ENCODE measurements at places on chromosomes 6 and 20.

DNA sequence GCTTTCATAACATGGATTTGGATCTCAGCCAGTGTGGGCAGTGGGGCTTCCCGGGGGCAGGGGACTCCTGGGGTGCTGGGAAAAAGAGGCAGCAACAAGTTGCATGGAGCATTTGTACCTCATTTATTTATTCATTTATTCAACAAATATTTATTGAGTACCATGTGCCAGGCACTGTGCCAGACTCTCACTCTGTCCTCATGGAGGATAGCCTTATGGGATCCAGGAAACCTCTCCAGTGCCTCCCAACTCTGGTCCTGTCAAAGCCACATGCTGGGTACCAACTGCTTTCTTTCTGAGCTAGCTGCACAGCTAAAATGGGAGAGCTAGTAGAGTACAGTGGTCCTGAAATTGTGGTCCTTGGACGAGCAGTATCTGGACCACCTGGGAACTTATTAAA is 87.8 kb upstream of the EPB41L1 start:
- DNase-seq, result no peak

- DNase-seq, result no peak
Observed at GRCh38 chr20:18380908-18381529, 85.8 kb downstream of the DZANK1 start.

- no peak for DNase-seq
Observed at GRCh38 chr6:137846772-137847313, 20.2 kb upstream of the TNFAIP3 start.

- DNase-seq, result no peak
Observed at GRCh38 chr20:64242003-64242796, 13.3 kb upstream of the PCMTD2 start.

DNA sequence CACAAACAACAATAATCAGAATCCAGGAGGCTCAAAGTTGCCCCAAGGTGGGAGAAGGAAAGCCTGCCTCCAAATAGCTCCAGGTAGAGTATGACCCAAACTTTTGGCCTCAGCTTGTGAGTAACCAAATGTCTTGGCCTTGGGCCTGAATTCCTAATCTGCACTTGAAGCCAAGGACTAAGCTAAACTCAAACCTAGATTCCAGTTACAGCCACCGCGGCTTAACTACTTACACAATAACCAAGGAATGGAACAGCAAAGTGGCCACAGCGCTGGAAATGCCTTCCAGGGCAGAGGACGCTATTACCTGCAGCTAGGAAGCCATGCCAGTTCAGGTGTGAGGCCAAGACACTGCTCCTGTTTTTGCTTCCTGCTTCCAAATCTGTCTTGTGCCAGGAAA is 4.6 kb downstream of the NINL start:
- DNase-seq, result no peak

GRCh38 chr6:46042355-46042999 is 26.8 kb upstream of the CLIC5 start:
- DNase-seq, result no peak

- DNase-seq, result no peak
Observed at GRCh38 chr6:4901386-4902061, 102.3 kb downstream of the RPP40 start.

DNA sequence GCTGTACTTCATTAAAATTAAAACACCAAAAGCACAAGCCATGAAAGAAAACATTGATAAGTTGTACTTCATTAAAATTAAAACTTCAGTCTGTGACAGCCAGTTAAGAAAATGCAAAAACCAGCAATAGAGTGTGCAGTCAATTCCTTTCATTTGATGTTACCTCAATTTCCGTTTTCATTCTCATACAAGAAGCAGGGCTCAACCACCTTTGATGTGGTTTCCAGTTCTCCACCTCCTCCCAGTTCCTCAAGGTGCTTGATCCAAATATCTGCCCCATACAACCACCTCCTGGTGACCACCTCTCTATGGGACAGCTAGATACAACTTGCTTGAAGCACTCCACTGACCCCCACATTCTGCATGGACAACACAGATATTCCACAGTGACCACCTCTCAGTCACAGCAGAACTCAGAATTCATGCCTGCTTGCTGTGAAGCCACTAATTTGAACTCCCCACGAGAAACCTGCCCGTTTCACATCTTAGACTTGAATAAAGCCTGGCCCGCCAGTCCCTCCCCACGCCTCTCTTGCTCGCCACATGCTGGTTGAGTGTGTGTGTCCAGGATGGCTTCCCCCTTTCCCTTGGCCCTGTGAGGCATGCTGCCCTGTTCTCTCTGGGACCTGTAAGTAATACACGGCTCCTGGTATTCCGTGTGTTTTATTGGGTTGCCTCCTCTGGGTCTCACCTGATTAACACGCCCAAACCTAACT is 66.1 kb downstream of the FAM50B start:
- no peak for DNase-seq

- DNase-seq, result no peak
Observed at GRCh38 chr6:128068119-128068479, 167.2 kb upstream of the THEMIS start.

DNA sequence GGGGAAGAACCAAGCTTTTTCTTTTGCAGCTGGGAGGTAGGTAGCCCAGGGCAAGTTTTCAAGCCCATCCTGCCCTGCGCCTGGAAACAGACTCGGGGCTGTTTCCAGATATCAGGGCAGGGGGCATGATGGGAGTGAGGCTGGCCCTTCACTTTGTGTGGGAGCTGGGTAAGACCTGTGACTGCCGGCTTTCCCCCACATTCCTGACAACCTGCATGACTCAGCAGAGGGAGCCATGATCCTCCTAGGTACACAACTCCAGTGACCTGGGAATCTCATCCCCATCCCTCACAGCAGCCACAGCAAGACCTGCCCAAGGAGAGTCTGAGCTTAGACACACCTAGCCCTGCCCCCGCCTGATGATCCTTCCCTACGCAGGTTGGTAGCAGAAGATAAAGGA is 280.8 kb downstream of the SOX4 start:
- no peak for DNase-seq

DNA sequence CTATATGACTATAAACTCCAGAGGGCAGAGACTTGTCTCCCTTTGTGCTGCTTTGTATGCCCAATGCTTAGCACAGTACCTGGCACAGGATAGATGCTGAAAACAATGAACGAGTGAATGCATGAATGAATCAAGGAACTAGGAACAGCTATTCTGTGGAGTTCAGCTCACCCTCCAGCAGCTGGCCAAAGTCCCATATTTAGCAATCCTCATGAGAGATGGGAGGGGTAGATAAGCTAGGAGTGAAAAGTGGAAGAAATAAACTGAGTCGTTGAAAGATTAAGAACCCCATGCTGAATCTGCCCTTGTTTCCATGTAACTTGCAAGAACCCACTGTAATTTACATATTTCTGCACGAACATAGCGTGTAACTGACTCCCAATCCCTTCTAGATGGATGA is 106.5 kb downstream of the MAFB start:
- DNase-seq, result no peak

- no peak for DNase-seq
Observed at GRCh38 chr6:167552961-167553735, 228.3 kb downstream of the TTLL2 start.

- no peak for DNase-seq
Observed at GRCh38 chr20:24777746-24778145, 171.3 kb upstream of the CST7 start.

DNA sequence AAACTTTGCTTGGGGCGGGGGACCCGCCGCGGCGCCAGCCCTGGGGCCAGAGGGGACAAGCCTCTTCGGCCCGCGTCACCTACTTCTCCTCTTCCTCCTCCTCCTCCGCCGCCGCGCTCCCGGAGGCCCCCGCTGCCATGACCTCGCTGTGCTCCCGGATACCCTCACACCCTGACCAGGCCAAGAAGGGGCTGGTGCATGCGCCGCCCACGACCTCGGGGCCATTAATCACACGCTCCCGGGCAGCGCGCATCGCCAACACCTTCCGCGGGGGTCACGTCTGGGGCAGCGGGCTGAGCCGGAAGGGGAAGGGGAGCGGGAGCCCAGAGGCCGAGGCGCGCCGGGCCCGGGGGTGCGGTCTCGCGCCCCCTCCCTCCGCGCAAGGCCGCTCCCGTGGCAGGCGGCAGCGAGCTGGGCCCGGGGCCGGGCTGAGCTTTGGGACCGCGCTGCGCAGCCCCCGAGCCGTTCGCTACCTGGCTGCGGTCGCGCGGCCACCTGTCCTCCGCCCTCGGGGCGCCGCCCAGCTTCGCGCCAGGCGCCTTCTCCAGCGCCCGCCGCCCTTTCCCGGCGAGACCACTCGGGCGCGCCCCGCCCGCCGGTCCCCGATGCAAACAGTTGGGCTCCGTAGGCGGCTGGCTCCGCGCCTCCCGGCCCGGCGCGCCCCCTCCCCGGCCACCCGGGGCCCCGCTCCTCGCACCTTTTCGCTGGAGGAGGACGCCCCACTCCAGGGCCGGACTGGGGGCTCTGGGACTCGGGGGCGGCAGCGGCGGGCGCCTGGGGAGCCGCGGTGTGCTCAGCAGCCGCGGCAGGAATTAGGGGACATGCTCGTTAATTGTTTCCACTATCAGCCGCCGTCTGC is 575 bp upstream of the CNR1 start:
- no peak for DNase-seq

GRCh38 chr6:121571455-121571854 is 136.0 kb downstream of the GJA1 start:
- no peak for DNase-seq

- DNase-seq, result no peak
Observed at GRCh38 chr6:18489335-18489734, 102.2 kb downstream of the RNF144B start.

- no peak for DNase-seq
Observed at GRCh38 chr20:57048027-57048869, 218.2 kb downstream of the BMP7 start.

DNA sequence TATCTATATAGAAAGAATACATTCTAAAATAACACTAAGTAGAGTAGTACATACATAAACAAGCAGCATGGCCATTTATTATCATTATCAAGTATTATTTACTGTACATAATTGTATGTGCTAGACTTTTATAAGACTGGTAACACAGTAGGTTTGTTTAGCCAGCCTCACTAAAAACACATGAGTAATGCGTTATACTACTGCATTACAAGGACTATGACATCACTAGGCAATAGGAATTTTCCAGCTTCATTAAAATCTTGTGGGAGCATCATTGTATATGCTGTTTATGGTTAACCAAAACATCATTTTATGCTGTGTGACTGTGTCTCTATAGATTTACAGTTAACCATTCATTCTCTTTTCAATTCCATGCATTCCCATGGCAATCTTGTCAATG is 131.7 kb upstream of the HDGFL1 start:
- DNase-seq, result no peak

- DNase-seq, result no peak
Observed at GRCh38 chr6:80185492-80185891, 79.0 kb downstream of the BCKDHB start.

DNA sequence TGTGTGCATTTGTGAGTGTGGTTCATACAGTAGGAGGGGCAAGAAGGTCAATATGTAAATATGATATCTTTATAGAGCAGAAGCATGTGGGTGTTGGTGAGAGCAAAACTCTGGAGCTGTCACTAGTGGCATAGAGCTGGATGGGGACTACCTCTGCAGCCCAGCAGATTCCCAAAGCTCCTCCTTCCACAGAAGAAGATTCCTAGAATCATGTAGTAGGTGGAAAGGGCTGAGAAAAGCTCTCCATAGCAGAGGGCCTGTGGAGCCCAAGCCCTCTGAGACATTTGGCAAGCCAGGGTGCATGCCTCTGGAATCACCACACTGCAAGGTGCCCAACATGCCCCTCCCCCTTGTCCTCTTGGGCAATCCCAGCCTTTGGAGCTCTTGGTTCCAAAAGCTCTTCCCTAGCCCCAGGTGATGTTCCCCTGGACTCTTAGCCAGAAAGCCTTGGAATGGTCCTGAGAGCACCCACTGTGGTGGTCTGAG is 233.2 kb downstream of the LRFN2 start:
- DNase-seq, result no peak

GRCh38 chr6:98875375-98875774 is 41.0 kb downstream of the POU3F2 start:
- DNase-seq, result no peak

DNA sequence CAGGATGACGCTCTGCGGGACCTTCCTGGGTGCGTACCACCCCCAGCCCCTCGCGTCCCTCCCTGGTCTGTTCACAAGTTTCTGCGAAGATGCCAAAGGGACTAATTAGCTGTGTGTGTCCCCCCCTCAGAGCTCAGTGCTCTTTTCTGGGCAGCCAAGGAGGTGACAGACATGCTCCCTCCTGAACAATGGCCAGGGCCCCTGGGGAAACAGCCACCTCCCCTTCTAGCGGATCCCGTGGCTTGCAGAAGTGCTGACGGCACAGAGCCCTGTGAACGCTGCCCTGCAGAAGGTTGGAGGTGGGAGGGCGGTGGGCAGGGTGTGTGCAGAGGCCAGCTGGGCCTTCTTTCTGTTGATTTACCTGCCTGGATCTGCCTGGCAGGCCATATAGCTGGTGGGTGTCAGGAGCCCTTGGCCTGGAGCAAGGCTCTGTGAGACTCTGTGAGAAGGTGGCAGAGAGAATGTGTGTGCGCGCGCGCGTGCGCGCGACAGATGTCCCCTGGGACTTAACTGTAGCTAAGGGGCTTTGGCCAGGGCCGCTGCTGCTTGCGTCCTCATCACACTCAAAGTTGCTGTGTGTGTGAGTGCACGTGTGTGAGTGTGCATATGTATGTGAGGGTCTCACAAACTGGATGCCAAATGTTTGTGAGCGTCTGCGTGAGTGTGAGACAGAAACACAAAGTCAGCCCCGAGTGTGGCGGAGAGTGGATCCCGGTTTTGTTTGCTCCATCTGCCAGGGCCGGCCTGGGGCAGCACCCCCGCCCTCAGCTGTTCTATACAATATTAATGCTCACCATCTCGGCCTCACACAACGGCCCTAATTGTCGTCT is 3.5 kb upstream of the MYT1 start:
- no peak for DNase-seq

GRCh38 chr20:53847139-53847836 is 223.1 kb downstream of the BCAS1 start:
- DNase-seq, result no peak

DNA sequence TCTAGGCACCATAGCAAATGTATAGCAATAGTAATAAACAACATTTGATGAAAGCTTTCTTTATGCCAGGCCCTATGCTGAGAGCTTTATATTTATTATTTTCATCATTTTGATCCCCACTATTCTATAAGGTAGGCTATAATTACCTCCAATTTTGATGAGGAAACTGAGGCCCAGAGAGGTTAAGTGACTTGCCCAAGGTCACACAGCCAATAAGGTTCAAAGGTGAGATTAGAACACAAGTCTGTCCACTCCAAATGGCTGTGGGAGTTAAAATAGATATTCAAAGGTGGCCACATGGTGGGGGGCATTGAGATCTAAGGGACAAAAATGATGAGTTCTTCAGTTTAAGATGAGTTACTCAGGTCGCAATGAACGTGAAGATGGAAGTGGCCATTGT is 269.9 kb downstream of the BMP7 start:
- no peak for DNase-seq

- DNase-seq, result no peak
Observed at GRCh38 chr20:10339609-10340008, 94.4 kb downstream of the MKKS start.

- DNase-seq, result no peak
Observed at GRCh38 chr6:84605298-84605697, 159.1 kb downstream of the TBX18 start.

- no peak for DNase-seq
Observed at GRCh38 chr20:47540443-47541354, 39.0 kb downstream of the NCOA3 start.

- no peak for DNase-seq
Observed at GRCh38 chr6:6798448-6798860, 209.9 kb downstream of the LY86 start.

- DNase-seq, result peak; percentile 41
Observed at GRCh38 chr6:29965873-29966601, 23.7 kb downstream of the HLA-A start.

Data from effector CD8-positive, alpha-beta T cell (primary cell).